ENCODE measurements at places on chromosomes 16 and 17.

DNA sequence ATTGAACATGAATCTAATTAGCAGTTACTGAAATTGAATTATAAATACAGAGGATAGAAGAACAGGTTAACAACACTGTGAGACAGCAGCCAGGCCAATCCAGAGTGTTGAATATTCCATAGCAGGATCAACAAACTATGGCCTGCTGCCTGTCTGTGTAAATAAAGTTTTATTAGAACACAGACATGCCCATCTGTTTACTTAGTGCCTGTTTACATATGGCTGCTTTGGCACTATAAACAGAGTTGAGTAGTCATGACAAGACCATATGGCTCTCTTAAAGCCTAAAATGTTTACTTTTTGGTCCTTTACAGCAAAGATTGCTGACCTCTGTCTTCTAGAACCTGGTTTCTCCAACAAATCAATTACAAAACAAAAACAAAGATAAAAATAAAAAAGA, 115.4 kb upstream of the CDC42EP4 start:
- DNase-seq: no peak
- H3K27ac ChIP-seq: no peak overlapping the region
- H3K36me3 ChIP-seq: peaks cover 42% of the 10 kb centered on the region
- H3K4me3 ChIP-seq: no peak overlapping the region
- no peaks in the 10 kb centered on the region for H3K27me3 ChIP-seq

- H3K27ac ChIP-seq: peak overlapping the region; percentile 93
- H3K4me1 ChIP-seq: peaks cover 5% of the 10 kb centered on the region
- H3K27me3 ChIP-seq: no peaks in the 10 kb centered on the region
- DNase-seq: no peak
- H3K4me3 ChIP-seq: peak overlapping the region; percentile 94
- peaks cover 6% of the 10 kb centered on the region for H3K36me3 ChIP-seq
Measured at GRCh38 chr17:50708050-50709000, 611 bp upstream of the ANKRD40 start.

DNA sequence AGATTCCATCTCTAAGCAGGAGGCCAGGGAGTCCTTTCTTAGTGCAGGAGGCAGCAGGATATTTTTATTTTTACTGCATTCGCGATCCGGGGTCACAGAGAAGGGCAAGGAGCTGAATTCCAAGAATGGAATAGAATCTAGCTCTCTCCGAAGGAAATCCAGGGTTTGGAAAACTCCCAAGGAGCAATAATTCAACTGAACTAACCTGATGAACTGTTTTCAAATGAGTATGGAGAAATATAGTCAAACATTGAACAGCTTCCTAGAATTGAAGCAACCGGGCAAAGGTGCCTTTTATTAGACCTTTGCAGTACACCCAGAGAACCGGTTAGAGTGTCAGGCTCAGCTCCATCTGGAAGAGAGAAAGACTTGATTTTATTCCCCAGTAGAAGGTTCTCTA, 120.7 kb upstream of the MAF start:
- H3K4me3 ChIP-seq: no peak overlapping the region
- no peaks in the 10 kb centered on the region for H3K27me3 ChIP-seq
- no peak overlapping the region for H3K27ac ChIP-seq

DNA sequence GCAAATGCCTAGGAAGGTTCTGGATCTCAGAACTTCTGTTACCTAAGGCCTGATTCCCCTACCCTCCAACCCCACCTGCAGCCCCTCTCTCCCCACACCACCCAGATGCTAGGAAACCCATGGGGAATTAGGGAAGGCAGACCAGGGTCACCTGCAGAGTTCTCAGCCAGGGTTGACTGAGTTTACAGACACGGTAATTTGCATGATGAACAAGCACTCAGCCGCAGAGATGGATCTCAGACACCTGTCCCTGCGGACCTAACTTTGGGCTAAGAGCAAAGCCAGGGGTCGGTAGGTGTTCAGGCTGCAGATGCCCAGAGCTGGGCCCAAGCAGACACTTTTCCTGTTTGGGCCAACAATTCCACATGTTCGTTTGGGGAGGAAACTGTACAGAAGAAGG, 2.9 kb downstream of the ABI3 start:
- H3K27ac ChIP-seq: no peak overlapping the region
- no peaks in the 10 kb centered on the region for H3K36me3 ChIP-seq
- no peak for DNase-seq

- peak overlapping the region; percentile 83 for H3K27ac ChIP-seq
- H3K4me1 ChIP-seq: peaks cover 54% of the 10 kb centered on the region
- H3K4me3 ChIP-seq: peak overlapping the region; percentile 47
- H3K27me3 ChIP-seq: no peaks in the 10 kb centered on the region
Measured at GRCh38 chr17:82098939-82099763, 1.1 kb upstream of the FASN start.

GRCh38 chr16:2663553-2664546, 18.5 kb upstream of the KCTD5 start:
- H3K27ac ChIP-seq: no peak overlapping the region
- no peak for DNase-seq
- no peak overlapping the region for H3K4me3 ChIP-seq
- H3K36me3 ChIP-seq: peaks cover 6% of the 10 kb centered on the region
- no peaks in the 10 kb centered on the region for H3K4me1 ChIP-seq
- no peaks in the 10 kb centered on the region for H3K27me3 ChIP-seq

- peaks cover 3% of the 10 kb centered on the region for H3K36me3 ChIP-seq
- no peak overlapping the region for H3K4me3 ChIP-seq
- no peaks in the 10 kb centered on the region for H3K27me3 ChIP-seq
- H3K4me1 ChIP-seq: peaks cover 42% of the 10 kb centered on the region
Measured at GRCh38 chr16:70687671-70688245, 1.9 kb upstream of the MTSS2 start.

- no peaks in the 10 kb centered on the region for H3K36me3 ChIP-seq
- H3K27me3 ChIP-seq: no peaks in the 10 kb centered on the region
- H3K4me3 ChIP-seq: no peak overlapping the region
- no peak overlapping the region for H3K27ac ChIP-seq
- peaks cover 24% of the 10 kb centered on the region for H3K4me1 ChIP-seq
Measured at GRCh38 chr17:27521281-27522027, 65.2 kb downstream of the KSR1 start.

DNA sequence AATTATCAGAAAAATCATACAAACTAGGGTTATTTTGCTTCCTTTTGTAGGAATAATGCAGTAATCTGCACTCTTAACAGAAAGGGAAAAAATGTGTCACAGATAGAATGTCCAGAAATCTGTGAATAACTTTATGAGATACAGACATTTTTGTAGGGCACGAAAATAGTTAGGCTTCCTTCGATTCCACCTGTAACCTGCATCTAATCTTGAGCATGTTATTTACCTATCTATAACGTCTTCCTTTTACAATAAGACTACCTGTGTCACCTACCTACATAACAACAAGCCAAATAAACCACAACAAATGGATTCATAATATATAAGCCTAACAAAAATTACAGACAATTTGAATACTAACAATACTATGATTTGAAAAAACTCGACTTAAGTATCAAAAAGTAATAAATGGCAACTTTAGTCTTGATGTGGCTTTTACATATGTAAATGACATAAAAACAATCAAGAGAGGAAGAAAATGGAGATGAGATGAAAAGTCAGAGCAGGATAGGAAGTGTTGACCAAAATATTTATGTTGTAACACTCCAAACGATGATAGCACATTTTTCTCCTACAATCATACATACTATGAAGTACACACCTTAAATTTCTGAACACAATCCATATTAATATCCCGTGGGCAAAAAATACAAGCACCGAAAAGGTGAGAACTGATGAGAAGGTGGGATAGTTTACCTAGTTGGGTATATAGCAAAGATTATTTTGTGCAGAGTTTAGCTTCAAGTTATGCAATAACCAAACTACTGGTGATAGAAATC, 2.5 kb downstream of the STAT5B start:
- no peaks in the 10 kb centered on the region for H3K36me3 ChIP-seq
- no peak for DNase-seq
- H3K4me3 ChIP-seq: peak overlapping the region; percentile 4
- H3K27me3 ChIP-seq: no peaks in the 10 kb centered on the region

GRCh38 chr17:60398227-60398959, 6.5 kb upstream of the USP32 start:
- no peak overlapping the region for H3K27ac ChIP-seq
- H3K27me3 ChIP-seq: no peaks in the 10 kb centered on the region
- no peak overlapping the region for H3K4me3 ChIP-seq

DNA sequence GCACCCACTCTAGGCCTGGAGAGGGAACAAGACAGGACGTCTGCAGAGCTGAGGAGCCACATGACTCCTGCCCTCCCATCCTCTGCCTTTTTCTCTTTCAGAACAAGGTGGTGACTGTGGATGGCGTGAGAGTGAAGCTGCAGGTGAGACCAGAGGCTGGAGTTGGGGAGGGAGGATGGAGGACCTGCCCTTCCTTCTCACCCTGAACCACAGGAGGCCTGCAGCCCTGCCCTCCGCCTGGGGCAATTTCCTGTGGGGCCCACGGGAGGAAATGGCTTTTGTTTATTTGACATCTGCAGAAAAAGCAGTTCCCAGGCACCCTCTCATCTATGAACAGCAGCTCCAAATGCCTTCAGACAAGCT, 5.1 kb downstream of the RAB37 start:
- H3K4me3 ChIP-seq: no peak overlapping the region
- no peak for DNase-seq
- no peaks in the 10 kb centered on the region for H3K36me3 ChIP-seq
- peaks cover 37% of the 10 kb centered on the region for H3K4me1 ChIP-seq
- H3K27ac ChIP-seq: no peak overlapping the region

DNA sequence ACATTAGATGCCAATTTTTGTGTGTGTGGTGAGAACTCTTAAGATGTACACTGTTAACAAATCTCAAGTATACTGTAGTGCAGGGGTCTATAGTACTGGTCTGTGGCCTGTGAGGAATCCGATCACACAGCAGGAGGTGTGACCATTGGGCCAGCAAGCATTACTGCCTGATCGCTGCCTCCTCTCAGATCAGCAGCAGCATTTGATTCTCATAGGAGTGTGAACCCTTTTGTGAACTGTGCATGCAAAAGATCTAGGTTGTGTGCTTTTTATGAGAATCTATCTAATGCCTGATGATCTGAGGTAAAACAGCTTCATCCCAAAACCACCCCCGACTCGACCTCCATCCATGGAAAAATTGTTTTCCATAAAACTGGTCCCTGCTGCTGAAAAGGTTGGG, 12.6 kb downstream of the ZNF267 start:
- no peak overlapping the region for H3K4me3 ChIP-seq
- H3K4me1 ChIP-seq: no peaks in the 10 kb centered on the region
- no peak for DNase-seq
- peaks cover 10% of the 10 kb centered on the region for H3K36me3 ChIP-seq

DNA sequence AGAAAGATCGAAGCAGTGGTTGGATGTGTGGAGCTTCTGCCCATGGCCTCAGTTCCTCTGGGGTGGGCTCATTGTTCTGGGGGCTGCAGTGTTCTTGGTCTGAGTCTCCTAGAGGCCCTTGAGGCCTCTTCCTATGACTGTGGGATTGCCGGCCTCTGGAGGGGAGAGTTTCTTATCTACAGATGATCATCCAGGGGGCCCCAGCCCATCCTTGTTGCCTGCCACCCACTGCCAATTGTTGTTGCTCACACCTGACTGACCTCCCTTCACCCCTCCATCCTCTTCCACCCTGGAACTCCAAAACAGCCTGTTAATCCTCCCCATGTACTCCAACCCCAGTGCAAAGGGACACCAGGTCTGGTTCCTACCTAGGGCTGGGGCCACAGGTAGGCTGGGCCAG, 5.9 kb downstream of the B3GNT9 start:
- H3K27ac ChIP-seq: no peak overlapping the region
- DNase-seq: no peak
- no peaks in the 10 kb centered on the region for H3K4me1 ChIP-seq
- no peak overlapping the region for H3K4me3 ChIP-seq
- peaks cover 10% of the 10 kb centered on the region for H3K27me3 ChIP-seq

- no peaks in the 10 kb centered on the region for H3K36me3 ChIP-seq
- DNase-seq: no peak
- no peaks in the 10 kb centered on the region for H3K4me1 ChIP-seq
Measured at GRCh38 chr17:70786081-70786480, 616.7 kb downstream of the KCNJ2 start.

DNA sequence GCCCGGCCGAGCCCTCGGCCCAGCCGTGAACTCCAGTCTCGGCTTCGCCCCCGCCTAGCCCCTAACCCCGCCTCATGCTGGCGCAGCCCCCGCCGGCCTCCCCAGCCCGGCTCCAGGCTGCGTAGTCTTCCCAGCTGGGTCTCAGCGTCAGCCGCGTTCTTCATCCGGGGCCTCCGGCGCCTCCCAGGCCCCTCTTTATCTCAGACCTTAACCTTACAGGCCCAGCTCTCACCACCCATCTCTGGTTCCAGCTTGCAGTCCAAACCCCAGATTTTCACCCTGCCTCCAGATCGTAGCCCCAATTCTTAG, at the start of gene PROCA1:
PROCA1 (minus strand) TSS at position 166 of the 309 bp plus-strand sequence. CDS start 228 bp downstream, outside the sequence.
- peak within 1 kb of the TSS; percentile 59 for H3K4me3 ChIP-seq
- H3K27ac ChIP-seq: peak within 1 kb of the TSS; percentile 97
- H3K27me3 ChIP-seq: no peaks in the 10 kb centered on the region
- peaks cover 18% of the 10 kb centered on the region for H3K36me3 ChIP-seq
- H3K4me1 ChIP-seq: peaks cover 17% of the 10 kb centered on the region
- no peak for DNase-seq

DNA sequence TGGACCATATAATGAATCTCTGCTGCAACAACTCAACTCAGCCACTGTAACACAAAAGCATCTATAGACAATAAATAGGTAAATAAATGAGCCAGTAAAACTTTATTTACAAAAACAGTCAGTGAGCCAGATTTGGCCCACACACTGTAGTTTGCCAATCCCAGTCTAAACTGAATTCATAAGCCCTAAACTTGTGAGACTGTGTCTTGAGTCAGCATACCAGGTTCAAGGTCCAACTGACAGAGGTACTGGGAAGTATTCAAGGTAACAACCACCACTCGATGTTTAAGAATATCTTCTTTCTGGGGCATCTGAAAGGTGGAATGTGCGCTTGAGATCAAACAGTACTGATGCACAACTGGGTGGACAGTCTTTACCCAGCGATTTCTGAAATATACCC, 94.2 kb downstream of the HELZ start:
- H3K27ac ChIP-seq: no peak overlapping the region
- no peaks in the 10 kb centered on the region for H3K4me1 ChIP-seq
- H3K4me3 ChIP-seq: no peak overlapping the region
- no peaks in the 10 kb centered on the region for H3K27me3 ChIP-seq
- H3K36me3 ChIP-seq: peaks cover 54% of the 10 kb centered on the region

GRCh38 chr16:57113042-57113453, 20.7 kb downstream of the CPNE2 start:
- no peak overlapping the region for H3K27ac ChIP-seq
- no peak for DNase-seq
- no peak overlapping the region for H3K4me3 ChIP-seq
- peaks cover 20% of the 10 kb centered on the region for H3K4me1 ChIP-seq
- H3K27me3 ChIP-seq: no peaks in the 10 kb centered on the region

GRCh38 chr17:77929180-77929564, 29.3 kb upstream of the TNRC6C start:
- H3K27ac ChIP-seq: no peak overlapping the region
- peaks cover 24% of the 10 kb centered on the region for H3K4me1 ChIP-seq
- H3K27me3 ChIP-seq: peaks cover 9% of the 10 kb centered on the region
- no peak overlapping the region for H3K4me3 ChIP-seq

Measured in neuronal stem cell (in vitro differentiated cells).